ENCODE measurements at places on chromosomes 13 and 19.
A peak's percentile ranks its signal among the peaks of the same experiment; 100 is the strongest.

GRCh38 chr13:78193846-78194245, 275.2 kb upstream of the EDNRB start:
- no peak for DNase-seq

GRCh38 chr19:42251572-42252358, 3.2 kb downstream of the ERF start:
- DNase-seq = no peak

DNA sequence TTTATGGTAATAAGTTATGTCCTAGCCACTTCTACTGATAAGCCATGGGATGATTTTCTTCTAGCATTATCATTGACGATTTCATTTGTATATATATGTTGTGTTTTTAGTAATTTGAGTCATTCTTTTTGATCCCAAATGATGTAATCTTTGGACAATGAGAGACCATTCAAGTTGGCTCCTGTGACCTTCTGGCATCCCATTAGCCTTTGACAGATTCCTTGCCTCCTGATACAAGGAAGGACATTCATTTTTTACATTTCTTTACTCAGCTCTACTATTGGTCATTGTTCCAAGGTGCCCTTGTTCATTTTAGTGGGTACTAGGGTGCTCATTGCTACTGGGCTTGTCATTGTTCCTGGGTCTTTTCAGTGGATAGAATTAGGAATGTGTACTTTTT, 35.3 kb upstream of the MYCBP2 start:
- no peak for DNase-seq

DNA sequence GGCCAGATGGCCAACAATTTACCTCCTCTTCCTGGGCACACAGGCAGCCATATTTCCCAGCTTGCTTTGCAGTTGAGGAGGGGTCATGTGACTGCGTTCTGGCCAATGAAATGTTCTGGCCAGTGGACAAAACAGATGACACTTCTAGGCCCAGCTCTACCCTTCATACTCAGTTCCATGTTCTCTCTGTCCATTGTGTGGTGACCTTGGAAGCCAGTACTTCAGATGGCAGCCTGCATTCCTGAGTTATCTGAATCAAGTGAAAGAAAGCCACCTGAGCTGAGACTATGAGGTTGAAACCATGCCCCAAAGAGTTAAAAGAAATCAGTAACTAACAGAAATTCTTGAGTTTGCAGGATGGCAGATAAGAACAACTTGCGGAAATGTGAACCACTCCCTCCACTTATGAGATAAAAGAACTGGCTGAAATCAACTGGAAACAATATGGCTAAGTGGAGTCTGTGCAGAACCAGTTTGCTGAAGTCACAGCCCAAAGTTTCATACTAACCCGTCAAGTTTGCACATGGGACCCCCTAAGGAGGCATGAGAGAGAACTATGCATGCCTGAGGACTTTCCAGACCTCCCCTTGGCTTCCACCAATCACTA, 8.1 kb downstream of the FAM187B start:
- no peak for DNase-seq

DNA sequence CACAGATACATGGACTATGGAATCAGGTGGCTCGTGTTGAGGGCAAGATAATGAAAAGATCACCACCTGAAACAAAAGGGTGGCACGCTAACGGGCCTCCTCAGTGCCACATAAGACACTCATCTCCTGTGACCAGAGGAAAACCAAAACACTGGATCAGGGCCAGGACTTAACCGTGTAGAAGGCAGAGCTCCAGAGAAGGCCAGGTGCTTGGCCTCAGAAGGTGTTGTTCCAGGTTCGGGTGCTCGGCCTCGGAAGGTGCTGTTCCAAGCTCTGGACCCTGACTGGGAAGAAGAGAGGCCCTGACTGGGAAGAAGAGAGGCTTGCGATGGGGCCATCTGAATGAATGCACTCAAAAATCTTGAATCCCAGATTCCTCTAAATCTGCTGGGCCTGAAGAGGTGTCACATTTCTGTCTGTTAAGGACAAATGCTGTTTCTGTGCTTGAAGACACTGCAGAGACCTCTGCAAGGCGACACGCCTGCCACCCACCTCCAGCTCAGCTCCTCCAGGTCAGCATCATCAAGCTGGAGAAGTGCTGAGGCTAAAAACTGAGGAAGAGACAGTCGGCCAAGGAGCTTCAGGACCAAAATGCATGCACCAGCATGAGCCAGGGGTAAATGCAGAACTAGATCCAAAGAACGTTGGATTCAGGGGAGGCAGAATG, 2.7 kb upstream of the RASA3 start:
- no peak for DNase-seq

DNA sequence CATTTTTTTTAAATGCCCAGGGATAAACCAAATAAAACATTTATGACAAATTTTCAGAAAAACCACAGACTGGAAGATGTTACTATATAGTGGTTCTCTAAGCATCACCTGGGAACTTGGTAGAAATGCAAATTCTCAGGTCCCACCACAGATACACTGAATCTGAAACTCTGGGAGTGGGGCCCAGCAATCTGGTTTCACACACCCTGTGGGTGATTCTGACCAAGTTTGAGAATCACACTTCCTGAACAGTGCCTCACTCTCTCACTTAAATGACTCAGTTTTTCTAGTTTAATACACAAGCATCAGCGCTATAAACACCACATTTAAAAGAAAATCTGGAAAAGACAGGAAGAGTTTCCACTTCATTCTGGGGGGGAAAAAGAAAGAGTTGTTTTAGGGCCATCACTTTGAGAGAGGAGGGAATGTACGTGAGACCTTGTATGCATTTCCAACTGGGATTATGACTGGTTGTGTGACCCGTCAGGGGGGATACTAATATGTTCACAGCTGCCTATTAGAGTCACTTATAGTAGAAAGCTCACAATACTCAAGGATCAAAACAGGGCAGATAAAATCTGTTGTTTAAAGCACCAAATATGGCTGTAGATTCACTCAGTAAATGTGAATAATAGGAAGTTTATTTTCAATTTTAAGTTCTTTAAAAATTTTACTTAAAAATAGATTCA, 567.7 kb downstream of the GPC6 start:
- no peak for DNase-seq

GRCh38 chr13:43446126-43446525, 340.6 kb downstream of the ENOX1 start:
- DNase-seq = no peak

DNA sequence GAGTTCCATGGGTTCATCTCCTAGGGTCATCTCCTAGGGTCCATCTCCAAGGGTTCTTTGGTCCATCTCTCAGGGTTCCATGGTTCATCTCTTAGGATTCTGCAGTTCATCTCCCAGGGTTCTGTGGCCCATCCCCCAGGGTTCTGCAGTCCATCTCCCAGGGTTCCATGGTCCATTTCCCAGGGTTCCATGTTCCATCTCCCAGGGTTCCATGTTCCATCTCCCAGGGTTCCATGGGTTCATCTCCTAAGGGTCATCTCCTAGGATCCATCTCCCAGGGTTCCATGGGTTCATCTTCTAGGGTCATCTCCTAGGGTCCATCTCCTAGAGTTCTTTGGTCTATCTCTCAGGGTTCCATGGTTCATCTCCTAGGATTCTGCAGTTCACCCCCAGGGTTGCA, 4.9 kb downstream of the TMEM59L start:
- DNase-seq = no peak

DNA sequence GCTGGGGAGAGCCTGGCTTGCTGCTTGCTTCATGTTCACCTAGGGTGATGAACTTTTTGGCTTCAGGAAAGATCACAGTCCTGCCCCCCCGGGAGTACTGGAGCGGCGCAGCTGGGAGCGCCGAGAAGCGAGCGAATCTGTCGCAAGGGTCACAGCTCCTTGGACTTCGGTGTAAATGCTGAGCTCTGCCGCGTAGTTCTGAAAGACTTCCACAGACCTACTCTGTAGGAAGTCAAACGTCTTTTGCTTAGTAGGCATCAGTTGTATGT, 2.7 kb downstream of the ING1 start:
- no peak for DNase-seq

- no peak for DNase-seq
These were observed 83.1 kb downstream of the ALOX5AP start for GRCh38 chr13:30818323-30818960.

GRCh38 chr19:39296906-39297305, 699 bp downstream of the IFNL1 start:
- DNase-seq = no peak

- DNase-seq = no peak
These were observed 219.6 kb downstream of the RAP2A start for GRCh38 chr13:97653443-97654140.

GRCh38 chr13:40319699-40320579, 346.5 kb downstream of the FOXO1 start:
- DNase-seq = no peak

GRCh38 chr13:95800436-95800835, 123.5 kb downstream of the DNAJC3 start:
- DNase-seq = no peak

GRCh38 chr13:98976941-98977340, 923 bp downstream of the DOCK9 start:
- DNase-seq = no peak

GRCh38 chr13:40999416-40999815, 19.7 kb downstream of the ELF1 start:
- DNase-seq = no peak

GRCh38 chr13:30002577-30002976, 152.2 kb upstream of the UBL3 start:
- no peak for DNase-seq

GRCh38 chr13:32330441-32330840, 15.1 kb downstream of the BRCA2 start:
- no peak for DNase-seq

DNA sequence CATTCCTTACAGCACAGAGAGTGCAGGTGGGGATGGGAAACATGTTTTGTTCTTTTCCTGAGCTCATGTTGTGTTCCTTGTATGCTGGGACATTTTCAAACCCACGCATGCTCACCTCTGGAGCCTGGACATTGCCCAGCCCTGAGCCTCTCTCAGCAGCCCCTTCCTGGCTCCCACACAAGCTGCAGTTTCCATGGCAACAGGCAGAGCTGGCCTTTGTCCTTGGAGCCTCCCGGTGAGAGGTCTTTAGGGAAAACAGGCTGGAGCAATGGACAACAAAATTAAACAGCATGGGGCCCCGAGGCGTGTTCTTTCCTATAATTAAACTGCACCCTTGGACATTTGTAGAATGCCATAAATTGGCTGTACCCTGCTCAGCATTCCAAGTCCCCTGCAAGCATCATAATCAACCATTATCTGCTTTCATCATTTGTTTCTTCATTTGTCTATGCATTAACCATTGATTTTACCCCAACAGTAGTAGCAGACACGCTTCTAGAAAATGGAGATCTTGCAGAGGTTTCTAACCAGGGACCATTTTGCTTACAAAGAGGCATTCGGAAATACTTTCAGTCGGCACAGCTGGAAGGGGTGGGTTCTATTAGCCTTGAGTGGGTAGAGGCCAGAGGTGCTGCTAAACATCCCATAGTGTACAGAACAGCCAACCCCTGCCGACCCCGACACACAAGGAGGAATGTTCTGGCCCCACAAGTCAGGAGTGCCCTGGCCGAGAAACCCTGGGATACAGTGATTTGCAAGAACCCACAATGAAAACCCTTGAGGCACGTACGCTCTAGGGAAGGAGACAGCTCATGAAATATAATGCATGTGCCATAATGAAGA, 133.4 kb upstream of the PEG3 start:
- no peak for DNase-seq

- no peak for DNase-seq
These were observed 321.7 kb downstream of the DLEU7 start for GRCh38 chr13:50521831-50522149.

GRCh38 chr19:51375504-51376221, 3.2 kb upstream of the NKG7 start:
- DNase-seq = no peak

- DNase-seq = no peak
These were observed 789.7 kb upstream of the PRR20A start for GRCh38 chr13:56351041-56351440.

DNA sequence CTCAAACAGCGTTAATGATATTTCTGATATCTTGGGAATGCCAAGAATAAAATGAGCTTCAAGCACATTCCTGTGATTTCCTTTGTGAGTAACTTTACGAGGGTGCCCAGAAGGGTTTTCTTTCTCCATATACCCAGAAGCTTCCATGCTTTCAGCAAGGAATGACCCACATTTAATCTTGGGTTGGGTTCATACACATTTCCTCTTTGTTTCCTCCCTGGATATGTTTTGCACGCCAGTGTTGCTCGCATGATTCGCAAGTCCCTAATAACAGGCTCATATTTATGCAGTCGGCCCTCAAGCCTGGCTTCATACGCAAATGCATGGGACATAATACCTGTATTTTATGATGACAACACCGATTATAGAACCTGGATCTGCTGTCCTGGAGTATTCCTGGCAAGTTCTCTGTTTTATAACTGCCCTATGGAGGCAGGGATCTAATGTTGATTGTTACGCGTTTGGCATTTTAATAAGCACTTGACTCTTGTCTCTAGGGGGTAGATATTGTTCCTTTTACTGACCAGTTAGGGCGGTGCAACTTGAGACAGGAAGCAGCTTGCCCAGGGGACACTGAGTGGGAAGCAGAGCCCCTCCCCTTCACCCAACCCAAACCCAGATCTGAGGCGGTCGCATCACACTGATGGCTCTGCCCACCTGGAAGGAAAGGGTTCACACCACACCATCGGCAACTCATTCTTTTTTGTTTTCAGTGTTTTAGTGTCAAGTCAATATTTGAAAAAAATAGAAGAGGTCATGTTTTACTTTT, 220.4 kb upstream of the SOX1 start:
- DNase-seq = no peak

- no peak for DNase-seq
These were observed 704.3 kb downstream of the UQCRFS1 start for GRCh38 chr19:28508666-28509065.

- DNase-seq = no peak
These were observed 14.0 kb downstream of the ZNF552 start for GRCh38 chr19:57800696-57801095.

- DNase-seq = no peak
These were observed 77.0 kb downstream of the TM9SF2 start for GRCh38 chr13:99577934-99578917.

DNA sequence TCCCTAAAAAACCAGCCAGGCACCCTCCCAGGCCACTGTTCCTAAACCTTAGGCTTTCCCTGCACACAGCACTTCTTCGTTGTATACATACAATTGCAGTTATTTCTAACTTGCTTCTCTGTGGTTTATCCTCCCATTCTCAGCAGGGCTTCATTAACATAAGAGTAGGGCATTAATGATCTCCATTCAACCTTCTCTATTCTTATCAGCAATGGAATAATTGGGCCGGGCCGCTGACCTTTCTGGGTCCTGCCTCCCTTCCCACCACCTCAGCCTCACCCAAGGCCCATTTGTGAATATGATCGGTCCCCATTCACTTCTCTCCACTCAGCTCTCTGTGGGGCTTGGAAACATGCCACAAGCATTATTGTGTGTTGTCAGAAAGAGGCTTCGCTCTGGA, 184.2 kb downstream of the SUCLA2 start:
- no peak for DNase-seq

- DNase-seq = peak; percentile 75
These were observed 11.8 kb downstream of the LRRC4B start for GRCh38 chr19:50556282-50557008.
